ENCODE measurements at places on chromosomes 3 and 15.

DNA sequence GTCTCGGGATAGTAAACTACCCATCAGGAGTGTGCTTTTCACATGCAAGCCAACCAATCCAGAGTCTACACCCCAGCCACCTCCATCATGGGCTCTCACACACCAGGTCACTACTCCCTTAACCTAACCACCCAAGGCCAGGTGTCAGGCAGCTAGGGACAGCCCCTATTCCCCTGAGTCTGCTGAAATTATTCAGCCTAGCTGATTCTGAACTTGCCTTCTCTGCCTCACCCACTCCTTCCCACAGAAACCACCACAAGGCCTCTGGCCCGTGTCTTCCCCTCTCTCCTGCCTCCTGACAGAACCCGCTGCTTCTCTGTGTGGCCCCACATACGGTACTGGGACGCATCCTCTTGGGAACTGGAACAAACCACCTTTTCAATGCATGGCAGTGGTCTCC is 82.1 kb downstream of the PCSK6 start:
- H3K27ac ChIP-seq = no peak overlapping the region
- H3K4me1 ChIP-seq = no peaks in the 10 kb centered on the region
- no peak for DNase-seq
- no peak overlapping the region for H3K4me3 ChIP-seq

GRCh38 chr3:53545310-53545995 is 51.0 kb downstream of the CACNA1D start:
- no peak overlapping the region for H3K4me3 ChIP-seq
- H3K27ac ChIP-seq = no peak overlapping the region
- peaks cover 49% of the 10 kb centered on the region for H3K27me3 ChIP-seq
- DNase-seq = no peak

GRCh38 chr3:178823150-178823549 is 248.5 kb downstream of the ZMAT3 start:
- H3K27me3 ChIP-seq = no peaks in the 10 kb centered on the region
- H3K36me3 ChIP-seq = no peaks in the 10 kb centered on the region
- H3K4me3 ChIP-seq = no peak overlapping the region
- no peak for DNase-seq

GRCh38 chr3:16632395-16632794 is 27.2 kb upstream of the DAZL start:
- no peak overlapping the region for H3K27ac ChIP-seq
- H3K4me1 ChIP-seq = no peaks in the 10 kb centered on the region
- no peaks in the 10 kb centered on the region for H3K27me3 ChIP-seq

DNA sequence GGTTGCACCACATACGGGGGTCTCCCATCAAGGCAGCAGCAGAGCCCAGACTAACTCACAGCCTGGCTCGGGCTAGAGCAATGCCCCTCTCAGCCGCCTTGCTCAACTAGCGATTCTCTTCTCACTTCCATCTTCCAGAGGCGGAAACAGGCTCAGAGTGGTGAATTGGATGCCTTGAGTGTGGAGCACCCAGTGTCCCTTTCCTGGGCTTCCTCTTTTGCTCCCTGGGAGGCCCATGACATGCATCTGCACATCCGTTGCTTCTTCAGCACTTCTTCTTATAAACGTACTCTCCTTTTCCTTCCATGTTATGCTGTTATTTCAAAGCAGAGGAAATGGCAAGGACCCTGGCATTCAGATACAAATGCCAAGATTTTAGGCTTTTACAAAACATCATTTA is 2.1 kb upstream of the IQSEC1 start:
- peaks cover 25% of the 10 kb centered on the region for H3K27me3 ChIP-seq
- H3K27ac ChIP-seq = no peak overlapping the region
- no peak overlapping the region for H3K4me3 ChIP-seq

- H3K27ac ChIP-seq = no peak overlapping the region
- DNase-seq = no peak
- peaks cover 4% of the 10 kb centered on the region for H3K4me1 ChIP-seq
- no peak overlapping the region for H3K4me3 ChIP-seq
- H3K27me3 ChIP-seq = peaks cover 15% of the 10 kb centered on the region
- no peaks in the 10 kb centered on the region for H3K36me3 ChIP-seq
Measured at GRCh38 chr3:40208251-40208650, 101.3 kb upstream of the EIF1B start.

DNA sequence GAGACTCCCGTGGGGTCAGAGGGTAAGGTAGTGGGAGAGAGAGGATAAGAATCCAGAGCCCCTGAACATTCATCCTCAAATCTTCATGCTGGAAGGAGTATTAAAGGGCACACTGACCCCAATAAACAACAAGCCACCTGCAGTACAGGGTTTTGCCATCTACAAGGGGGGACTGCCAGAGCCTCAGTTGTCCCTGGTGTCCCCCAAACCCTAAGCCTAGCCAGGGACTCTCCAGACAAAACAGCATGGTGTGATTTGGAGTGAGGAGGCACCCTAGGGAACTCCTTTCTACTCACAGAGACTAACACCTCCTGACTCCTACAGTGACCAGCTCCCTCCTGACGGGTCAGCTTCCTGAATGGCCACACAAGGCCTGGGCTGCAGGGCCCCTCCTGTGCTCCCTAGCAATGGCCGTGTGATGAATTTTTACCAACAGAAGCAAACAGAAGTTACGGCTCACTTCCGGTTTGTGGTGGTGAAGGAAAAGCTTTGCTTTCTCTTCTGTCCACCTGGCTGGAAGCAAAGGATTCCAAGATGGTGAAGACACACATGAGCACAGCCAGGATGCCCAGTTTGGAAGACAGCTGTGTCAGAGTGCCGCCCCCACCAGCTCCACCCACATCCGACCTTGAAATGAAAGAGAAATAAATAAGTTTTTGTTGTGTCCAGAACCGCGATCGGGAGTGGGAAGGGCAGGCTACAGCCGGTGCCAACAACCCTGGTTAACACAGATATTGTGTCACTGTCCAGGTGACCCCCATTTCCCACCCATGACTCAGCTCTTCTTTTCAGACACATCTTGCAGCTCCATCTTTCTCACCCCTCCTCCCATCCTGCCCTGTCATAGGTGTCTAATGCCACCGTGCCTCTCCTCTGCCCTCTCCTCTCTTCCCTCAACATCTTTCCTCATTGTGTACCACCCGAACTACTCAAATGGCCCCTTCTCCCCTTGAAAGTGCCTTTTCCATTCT is 69.6 kb upstream of the ATP13A3 start:
- no peaks in the 10 kb centered on the region for H3K36me3 ChIP-seq
- peak overlapping the region; percentile 75 for H3K27ac ChIP-seq
- H3K4me1 ChIP-seq = peaks cover 5% of the 10 kb centered on the region
- no peaks in the 10 kb centered on the region for H3K27me3 ChIP-seq
- DNase-seq = no peak

GRCh38 chr15:29690765-29691475 is 131.3 kb downstream of the TJP1 start:
- no peak for DNase-seq
- no peaks in the 10 kb centered on the region for H3K27me3 ChIP-seq
- no peaks in the 10 kb centered on the region for H3K4me1 ChIP-seq
- H3K36me3 ChIP-seq = no peaks in the 10 kb centered on the region
- no peak overlapping the region for H3K27ac ChIP-seq
- H3K4me3 ChIP-seq = no peak overlapping the region

- H3K36me3 ChIP-seq = peaks cover 11% of the 10 kb centered on the region
- DNase-seq = no peak
- peaks cover 42% of the 10 kb centered on the region for H3K4me1 ChIP-seq
- H3K27ac ChIP-seq = peak overlapping the region; percentile 83
- no peaks in the 10 kb centered on the region for H3K27me3 ChIP-seq
Measured at GRCh38 chr15:79967298-79968182, 3.5 kb downstream of the BCL2A1 start.

GRCh38 chr15:72005483-72005882 is 112.5 kb downstream of the MYO9A start:
- no peaks in the 10 kb centered on the region for H3K27me3 ChIP-seq
- DNase-seq = no peak
- H3K36me3 ChIP-seq = peaks cover 25% of the 10 kb centered on the region
- no peak overlapping the region for H3K4me3 ChIP-seq

- H3K27ac ChIP-seq = no peak overlapping the region
- H3K27me3 ChIP-seq = no peaks in the 10 kb centered on the region
- no peak overlapping the region for H3K4me3 ChIP-seq
- no peaks in the 10 kb centered on the region for H3K4me1 ChIP-seq
- no peak for DNase-seq
- no peaks in the 10 kb centered on the region for H3K36me3 ChIP-seq
Measured at GRCh38 chr3:54841471-54841870, 86.4 kb downstream of the LRTM1 start.

GRCh38 chr15:67030036-67030762 is 35.2 kb upstream of the SMAD3 start:
- H3K27me3 ChIP-seq = no peaks in the 10 kb centered on the region
- peaks cover 7% of the 10 kb centered on the region for H3K4me1 ChIP-seq
- H3K36me3 ChIP-seq = no peaks in the 10 kb centered on the region
- no peak overlapping the region for H3K4me3 ChIP-seq

DNA sequence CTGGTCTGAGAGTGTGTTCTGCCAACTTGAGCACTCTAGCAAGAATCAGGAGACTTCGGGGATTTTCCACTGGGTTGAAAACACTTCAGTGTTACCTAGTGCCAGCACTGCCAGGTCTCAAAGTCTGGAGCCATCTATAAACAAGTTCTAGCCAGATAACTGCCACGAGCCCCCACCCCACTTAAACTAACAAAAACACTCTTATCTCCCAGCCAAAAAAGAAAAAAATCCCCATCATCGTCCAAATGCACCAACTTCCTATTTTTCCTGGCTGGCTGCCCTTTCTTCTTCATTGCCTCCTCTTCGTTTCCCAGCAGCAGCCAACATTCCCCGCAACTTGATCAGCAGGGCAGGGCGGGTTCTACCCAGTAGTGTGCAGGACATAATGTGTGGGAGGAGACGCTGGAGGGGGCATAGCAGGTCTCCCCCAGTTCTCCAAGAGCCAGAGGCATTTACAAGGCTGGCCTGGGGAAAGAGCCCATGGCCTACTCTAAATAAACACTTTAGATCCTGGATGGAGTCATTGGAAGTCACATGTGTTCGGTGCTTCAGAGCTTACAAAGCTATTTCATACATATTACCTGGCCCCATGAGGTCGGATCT is 29.5 kb downstream of the C2CD4B start:
- DNase-seq = no peak
- H3K4me3 ChIP-seq = no peak overlapping the region

GRCh38 chr15:93042211-93042610 is 46.8 kb downstream of the RGMA start:
- no peak for DNase-seq
- H3K4me1 ChIP-seq = peaks cover 10% of the 10 kb centered on the region
- H3K4me3 ChIP-seq = no peak overlapping the region
- peaks cover 21% of the 10 kb centered on the region for H3K27me3 ChIP-seq

DNA sequence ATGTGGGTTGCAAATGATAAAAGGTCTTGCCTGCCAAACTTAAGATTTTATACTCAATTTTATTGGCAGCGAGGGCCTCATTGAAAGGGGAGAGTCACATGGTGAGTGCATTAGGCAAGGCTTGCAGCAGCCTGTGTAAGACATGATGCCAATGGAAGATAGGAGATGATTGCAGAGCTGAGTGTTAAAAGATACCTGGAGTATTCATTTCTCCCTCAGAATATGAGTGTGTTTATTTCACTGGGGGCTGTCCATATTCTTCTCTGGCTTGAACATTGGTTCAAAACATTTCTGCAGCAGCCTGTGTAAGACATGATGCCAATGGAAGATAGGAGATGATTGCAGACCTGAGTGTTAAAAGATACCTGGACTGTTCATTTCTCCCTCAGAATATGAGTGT is 165.2 kb upstream of the NUDT16 start:
- H3K27ac ChIP-seq = no peak overlapping the region
- no peaks in the 10 kb centered on the region for H3K4me1 ChIP-seq
- no peak overlapping the region for H3K4me3 ChIP-seq
- H3K36me3 ChIP-seq = no peaks in the 10 kb centered on the region

- no peaks in the 10 kb centered on the region for H3K27me3 ChIP-seq
- no peak for DNase-seq
- no peak overlapping the region for H3K27ac ChIP-seq
- no peaks in the 10 kb centered on the region for H3K36me3 ChIP-seq
Measured at GRCh38 chr3:102796804-102797203, 362.0 kb downstream of the ZPLD1 start.

DNA sequence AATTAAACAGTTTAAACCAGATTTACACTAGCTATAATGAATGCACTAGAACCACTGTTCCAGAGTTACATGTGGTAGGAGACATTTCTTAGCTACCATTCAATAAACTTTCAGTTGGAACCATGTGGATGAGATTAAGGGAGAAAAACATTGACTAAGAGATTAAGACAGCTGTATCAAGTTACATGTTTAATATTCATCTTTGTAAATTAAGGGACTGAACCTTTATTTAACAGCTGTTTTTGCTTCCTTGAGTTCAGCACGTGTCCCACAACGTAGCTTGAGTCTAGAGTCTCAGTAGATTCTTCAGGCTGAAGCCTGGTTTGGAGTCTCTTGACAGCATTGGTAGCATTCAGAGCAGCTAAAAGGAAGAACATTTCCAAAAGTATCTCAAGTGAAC is 27.2 kb upstream of the CFAP44 start:
- H3K36me3 ChIP-seq = peaks cover 12% of the 10 kb centered on the region
- peaks cover 4% of the 10 kb centered on the region for H3K4me1 ChIP-seq
- no peaks in the 10 kb centered on the region for H3K27me3 ChIP-seq
- H3K27ac ChIP-seq = no peak overlapping the region
- DNase-seq = no peak

DNA sequence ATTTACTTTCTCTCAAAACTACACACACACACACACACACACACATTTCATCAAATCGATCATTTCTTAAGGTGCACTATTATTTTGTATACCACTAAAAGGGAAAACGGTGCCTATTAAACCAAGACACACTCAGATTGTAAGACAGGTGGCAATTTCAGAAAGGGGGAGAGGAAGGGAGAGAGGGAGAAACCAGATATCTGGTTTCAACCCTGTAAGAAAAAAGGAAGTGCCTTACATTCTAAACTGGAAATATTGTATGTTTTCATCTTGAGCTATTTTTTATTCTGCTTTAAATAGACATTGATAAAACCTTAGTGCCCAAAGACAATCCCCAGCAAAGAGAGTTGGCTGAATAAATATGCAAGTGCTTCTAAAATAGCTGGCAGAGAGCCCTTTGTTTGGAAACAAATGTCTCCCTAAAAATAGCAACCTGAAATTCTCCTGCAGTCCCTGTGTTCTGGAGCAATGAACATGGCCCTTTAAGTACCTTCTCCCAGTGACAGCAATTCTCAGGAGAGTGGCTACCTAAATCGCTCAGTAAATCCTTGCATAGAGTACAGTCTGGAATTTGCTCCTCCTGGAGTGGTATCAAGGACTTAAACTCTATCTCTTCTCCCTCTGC is 85.7 kb downstream of the RARB start:
- DNase-seq = no peak
- no peaks in the 10 kb centered on the region for H3K4me1 ChIP-seq
- no peak overlapping the region for H3K27ac ChIP-seq
- peaks cover 22% of the 10 kb centered on the region for H3K27me3 ChIP-seq
- H3K4me3 ChIP-seq = no peak overlapping the region
- no peaks in the 10 kb centered on the region for H3K36me3 ChIP-seq

DNA sequence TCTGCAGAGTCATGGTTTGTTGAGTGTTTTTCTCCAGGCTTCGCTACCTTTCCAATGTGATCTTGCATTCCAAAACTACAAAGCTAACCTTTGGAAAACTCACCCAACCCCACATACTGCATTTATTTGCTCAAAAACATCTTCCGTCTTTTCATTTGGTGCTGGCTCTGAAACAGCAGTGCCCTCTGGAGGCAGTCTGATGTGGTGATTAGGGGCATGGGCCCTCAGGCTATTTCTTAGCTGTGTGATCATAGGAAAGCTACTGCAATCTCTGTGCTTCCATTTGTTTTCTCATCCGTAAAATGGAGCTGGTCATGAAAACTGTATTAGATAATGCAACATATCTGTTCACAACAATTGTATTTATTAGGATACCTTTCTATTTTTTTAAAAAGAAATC is 47.0 kb downstream of the MTHFS start:
- no peak for DNase-seq
- no peaks in the 10 kb centered on the region for H3K27me3 ChIP-seq
- H3K27ac ChIP-seq = peak overlapping the region; percentile 33
- peaks cover 22% of the 10 kb centered on the region for H3K36me3 ChIP-seq
- no peak overlapping the region for H3K4me3 ChIP-seq
